Posterior vena cava (tissue), 2 donors: ENCODE measurements at places on chromosomes 1 and 21. TPM values are rescaled to one million over a fixed set of nuclear protein-coding genes. Genes with fewer than 3 reads are reported as not detected.

GRCh38 chr1:197393105-197393504 is 125.1 kb downstream of the CRB1 start:
- DNase-seq = no peak

CRNN gene
- total RNA-seq = not detected

FAM72A gene
- 2.6 TPM for total RNA-seq

DNA sequence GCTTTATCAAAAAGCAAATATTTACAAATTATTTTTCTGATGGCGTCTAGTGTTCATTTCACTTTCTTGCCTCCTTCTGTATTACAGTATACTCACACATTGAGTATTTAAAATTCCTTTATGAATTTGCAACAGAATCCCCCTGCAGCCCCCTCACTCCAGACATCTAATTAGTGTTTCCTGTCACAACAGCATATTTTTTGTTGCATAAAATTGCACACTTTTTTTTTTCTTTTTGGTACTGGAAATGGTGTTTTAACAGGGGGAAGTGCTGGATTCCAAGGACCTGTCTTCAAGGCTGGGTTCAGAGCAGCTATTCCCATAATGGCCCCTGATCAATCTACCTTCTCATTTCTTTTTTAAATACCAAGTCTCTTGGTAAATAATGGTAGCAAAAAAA is 184.3 kb upstream of the HMCN1 start:
- DNase-seq = no peak

ANGPTL3 gene
- not detected for total RNA-seq

OR2L8 gene
- total RNA-seq = not detected

IKBKE gene
- 6.5 TPM for total RNA-seq

DNA sequence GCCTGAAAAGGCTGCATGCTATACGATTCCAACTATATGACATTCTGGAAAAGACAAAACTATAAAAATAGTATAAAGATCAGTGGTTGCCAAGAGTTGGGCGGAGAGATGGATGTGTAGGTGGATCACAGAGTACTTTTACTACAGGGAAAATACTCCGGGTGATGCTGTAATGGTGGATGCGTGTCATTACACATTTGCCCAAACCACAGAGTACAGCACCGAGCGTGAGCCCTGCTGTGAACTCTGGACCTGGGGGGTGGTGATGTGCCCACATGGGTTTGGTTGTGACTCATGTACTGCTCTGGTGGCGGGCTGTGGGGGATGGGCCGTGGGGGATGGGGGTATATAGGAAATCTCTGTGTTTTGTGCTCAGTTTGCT is 162.7 kb upstream of the COL6A1 start:
- DNase-seq = no peak

GRCh38 chr1:89203166-89203565 is 4.4 kb upstream of the GBP4 start:
- no peak for DNase-seq

LHX8 gene
- not detected for total RNA-seq

- no peak for DNase-seq
Observed at GRCh38 chr1:209692296-209692695, 12.3 kb upstream of the HSD11B1 start.

GRCh38 chr1:162327144-162327787 is 49.4 kb downstream of the SPATA46 start:
- DNase-seq = no peak

DNA sequence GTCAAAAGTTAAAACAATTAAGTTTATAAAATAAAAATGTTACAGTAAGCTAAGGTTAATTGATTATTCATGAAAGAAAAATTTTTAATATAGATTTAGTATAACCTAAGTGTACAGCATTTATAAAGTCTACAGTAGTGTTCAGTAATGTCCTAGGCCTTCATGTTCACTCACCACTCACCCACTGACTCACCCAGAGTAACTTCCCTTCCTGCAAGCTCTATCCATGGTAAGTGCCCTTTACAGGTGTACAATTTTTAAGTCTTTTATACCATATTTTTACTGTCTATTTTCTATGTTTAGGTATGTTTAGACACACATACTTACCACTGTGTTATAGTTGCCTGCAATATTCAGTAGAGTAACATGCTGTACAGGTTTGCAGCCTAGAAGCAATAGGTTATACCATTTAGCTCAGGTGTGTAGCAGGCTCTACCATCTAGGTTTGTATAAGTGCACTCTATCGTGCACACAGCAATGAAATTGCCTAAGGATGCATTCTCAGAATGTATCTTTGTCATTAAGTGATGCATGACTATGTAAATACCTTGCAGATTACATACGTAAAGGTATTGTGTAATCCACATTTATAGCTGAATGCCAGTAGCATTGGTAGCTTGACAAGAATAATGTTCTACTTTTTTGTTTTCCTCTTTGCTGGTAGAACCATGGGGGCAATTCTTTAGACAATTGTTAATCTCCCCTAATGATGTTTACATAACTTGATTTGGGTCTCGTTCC is 35.7 kb upstream of the GPR88 start:
- DNase-seq = no peak

LCE2B gene
- not detected for total RNA-seq

GRCh38 chr1:2024451-2024850 is 5.3 kb downstream of the GABRD start:
- DNase-seq = no peak
